ENCODE measurements at places on chromosomes 7 and 10.

DNA sequence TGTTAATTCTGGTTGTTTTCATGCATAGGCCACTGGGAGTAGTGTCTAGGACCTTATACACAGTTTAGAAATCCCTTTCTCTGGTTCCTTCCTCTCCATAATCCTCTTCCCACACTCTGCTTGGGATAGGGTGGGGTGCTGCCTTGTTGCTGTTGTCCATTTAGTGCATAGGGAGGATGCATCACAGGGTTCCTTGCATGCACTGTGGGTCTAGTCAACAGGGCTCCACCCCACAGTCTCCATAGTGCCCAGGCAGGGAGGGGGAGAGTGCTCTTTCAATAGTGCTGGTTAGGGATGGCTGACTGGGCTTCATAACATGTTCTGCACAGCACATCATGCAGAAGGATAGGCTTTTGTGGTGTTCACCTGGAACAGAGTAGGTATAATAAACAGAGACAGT is 81.1 kb downstream of the ARHGAP12 start:
- no peak for DNase-seq

DNA sequence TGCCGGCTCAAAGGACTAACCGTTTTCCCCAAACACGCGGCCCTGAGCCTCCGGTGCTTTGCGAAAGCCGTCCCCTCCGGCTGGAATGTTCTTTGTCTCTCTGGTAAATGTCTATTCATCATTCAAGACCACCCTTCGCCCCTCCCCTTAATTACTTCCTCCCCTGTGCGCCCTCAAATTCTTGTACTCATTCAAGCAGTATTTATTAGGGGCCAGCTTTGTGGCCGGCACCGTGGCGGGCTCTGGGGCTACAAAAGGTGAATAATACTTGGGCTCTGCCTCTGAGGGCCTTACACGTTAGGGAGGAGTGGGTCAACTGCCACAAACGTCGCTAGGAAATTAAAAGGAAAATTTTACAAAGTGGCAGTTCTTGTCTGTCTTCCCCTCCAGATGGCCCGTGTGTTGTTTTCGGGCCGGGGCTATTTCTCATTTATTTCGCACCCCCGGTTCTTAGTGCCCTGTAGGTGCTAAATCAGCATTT is 1.5 kb upstream of the MEST start:
- no peak for DNase-seq

- no peak for DNase-seq
Measured at GRCh38 chr7:6714360-6714759, 7.6 kb upstream of the ZNF12 start.

DNA sequence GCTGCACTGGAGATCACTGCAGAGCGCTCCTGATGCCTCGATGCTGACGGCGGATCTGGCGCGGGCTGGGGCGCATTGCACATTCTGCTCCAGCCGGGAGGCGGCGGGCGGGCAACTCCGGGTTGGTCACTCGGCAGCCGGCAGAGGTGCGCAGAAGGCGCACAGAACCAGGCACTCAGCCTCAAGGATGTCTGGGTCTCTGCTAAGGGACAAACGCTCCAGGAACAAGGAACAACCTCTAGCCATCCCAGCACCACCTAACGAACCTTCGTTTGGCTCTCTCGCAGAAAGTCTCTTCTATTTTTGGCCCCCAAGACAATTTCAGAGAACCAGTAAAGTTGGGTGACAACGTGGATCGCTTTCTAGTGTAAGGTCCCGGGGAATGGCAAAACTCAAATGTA is 254.6 kb downstream of the OTUD1 start:
- DNase-seq = no peak

- DNase-seq = no peak
Measured at GRCh38 chr7:127557803-127558202, 27.6 kb downstream of the GCC1 start.

DNA sequence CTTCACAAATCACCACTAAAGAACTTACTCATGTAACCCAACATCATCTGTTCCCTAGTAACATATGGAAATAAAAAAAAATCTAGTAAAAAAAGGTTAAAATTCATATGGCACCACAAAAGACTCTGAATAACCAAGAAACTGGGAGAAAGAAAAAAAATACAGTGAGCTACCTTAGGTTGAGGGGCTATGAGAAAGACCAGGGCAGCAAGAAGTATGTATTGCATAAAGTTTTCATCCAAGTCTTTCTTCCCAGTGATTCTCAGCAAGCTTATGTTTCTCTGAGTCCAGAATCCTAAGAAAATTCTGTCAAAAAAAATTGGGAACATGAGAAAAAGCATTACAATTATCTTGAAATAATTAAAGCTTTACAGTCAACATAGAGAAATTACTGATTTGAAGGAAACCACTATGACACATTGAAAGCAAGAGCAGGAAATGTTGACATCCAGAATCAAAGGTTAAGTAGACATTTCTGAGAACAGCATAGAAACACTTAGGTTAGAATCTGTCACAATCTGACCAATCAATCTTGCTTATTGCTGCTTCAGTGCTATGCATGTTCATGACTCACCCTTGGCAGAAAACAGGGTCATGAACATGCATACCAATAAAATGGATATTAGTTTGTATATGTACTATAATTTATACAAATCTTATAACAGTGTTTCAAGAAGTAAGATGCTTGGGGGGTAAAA is 494.0 kb upstream of the POT1 start:
- no peak for DNase-seq

GRCh38 chr7:138304071-138304320 is 156.1 kb upstream of the TRIM24 start:
- no peak for DNase-seq

- DNase-seq = no peak
Measured at GRCh38 chr7:125427676-125428075, 498.1 kb upstream of the POT1 start.

- no peak for DNase-seq
Measured at GRCh38 chr10:95758351-95759025, 2.5 kb downstream of the ENTPD1 start.

DNA sequence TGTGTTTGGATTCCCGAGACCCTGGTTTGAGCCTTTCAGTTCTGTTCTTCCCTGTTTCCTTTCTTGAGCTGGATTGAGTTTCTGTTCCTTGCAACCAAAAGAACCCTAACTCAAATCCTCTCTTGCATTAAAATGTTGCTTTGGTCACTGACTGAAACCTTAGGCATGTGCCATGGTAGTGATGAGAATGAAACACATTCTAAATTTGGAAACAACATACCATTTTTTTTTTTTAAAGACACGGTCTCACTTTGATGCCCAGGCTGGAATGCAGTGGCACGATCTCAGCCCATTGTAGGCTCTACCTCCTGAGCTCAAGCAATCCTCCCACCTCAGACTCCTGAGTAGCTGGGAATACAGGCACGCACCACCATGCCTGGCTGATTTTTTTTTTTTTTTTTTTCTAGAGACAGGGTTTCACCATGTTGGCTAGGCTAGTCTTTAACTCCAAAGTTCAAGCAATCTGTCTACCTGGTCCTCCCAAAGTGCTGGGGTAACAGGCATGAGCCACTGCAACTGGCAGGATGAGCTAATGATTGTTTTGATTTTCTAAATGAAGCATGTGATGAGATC is 8.4 kb downstream of the THAP5 start:
- DNase-seq = no peak
